ENCODE measurements at places on chromosomes 1 and 21. TPM values are rescaled to one million over a fixed set of nuclear protein-coding genes. Genes with fewer than 3 reads are reported as not detected.

The OR2L3 gene
- total RNA-seq, result not detected

The CIART gene
- total RNA-seq, result 0.86 TPM

The CASQ2 gene
- total RNA-seq, result not detected

The AXDND1 gene
- total RNA-seq, result not detected

The SRGAP2 gene
- 79.4 TPM for total RNA-seq

The RHBG gene
- total RNA-seq, result not detected

The PCP4 gene
- not detected for total RNA-seq

The ESRRG gene
- total RNA-seq, result not detected

The PRR9 gene
- total RNA-seq, result not detected

The WNT4 gene
- 0.13 TPM for total RNA-seq

The GALNT2 gene
- 90.9 TPM for total RNA-seq

The PTPRF gene
- total RNA-seq, result 152 TPM

The VASH2 gene
- 0.14 TPM for total RNA-seq

The PIGM gene
- total RNA-seq, result 4.4 TPM
